ENCODE measurements at places on chromosomes 11 and 22.

- no peak for DNase-seq
Observed at GRCh38 chr11:12854297-12854661, 154.8 kb upstream of the RASSF10 start.

GRCh38 chr11:57764566-57764965, 3.0 kb downstream of the CTNND1 start:
- DNase-seq: no peak

- DNase-seq: peak; percentile 11
Observed at GRCh38 chr11:130243816-130244215, 70.9 kb downstream of the ZBTB44 start.

DNA sequence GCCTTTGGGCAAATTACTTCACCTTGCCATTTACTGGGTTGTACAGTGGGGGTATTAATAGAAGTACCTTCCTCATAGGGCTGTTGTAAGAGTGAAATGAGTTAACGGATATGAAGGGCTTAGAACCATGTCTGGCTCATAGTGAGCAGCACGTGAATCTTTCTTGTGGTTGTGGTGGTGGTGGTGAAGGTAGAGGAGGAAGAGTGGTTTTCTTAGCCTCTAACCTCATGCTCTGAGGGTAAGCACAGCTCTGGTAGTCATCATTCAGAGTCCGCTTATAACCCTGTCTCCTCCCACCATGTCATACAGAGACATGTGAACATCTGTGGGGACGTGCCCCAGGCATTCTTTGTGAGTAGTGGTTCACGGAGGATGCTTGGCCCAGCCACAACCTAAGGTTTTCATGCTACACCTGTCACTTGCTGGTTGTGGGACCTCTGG, 43.6 kb downstream of the TEAD1 start:
- peak; percentile 23 for DNase-seq

DNA sequence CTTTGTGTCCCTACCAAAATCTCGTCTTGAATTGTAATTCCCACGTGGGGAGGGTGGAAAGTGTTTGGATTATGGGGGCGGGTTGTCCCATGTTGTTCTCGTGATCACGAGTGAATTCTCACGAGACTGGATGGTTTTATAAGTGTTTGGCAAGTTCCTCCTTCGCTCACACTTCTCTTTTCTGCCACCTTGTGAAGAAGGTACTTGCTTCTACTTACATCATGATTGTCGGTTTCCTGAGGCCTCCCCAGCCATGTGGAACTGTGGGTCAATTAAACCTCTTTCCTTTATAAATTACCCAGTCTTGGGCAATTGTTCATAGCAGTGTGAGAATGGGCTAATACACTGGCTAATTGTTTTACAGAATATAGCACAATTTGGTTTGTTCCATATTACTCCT, 326.3 kb downstream of the GRM5 start:
- no peak for DNase-seq

GRCh38 chr11:33682446-33682845, 18.2 kb downstream of the C11orf91 start:
- DNase-seq: no peak

- peak; percentile 36 for DNase-seq
Observed at GRCh38 chr11:85663080-85663752, 1.7 kb downstream of the CREBZF start.

DNA sequence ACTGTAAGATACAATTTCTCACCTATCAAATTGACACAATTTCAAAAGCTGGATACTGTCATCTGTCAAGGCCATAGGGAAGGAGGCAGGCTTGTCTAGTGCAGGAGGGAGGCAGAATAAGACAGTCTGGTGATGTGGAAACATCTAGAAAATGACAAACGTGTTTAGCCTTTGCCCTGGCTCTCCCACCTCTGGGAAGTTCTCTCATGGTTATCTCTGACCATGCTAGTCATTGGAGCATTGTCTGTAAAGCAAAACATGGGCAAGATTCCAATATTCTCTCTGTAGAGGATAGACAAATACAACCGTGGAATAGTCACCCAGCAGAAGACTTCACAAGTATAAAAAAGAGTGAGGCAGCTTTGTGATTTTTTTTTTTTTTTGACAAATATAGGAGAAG, 9.1 kb upstream of the SERHL2 start:
- no peak for DNase-seq

- peak; percentile 66 for DNase-seq
Observed at GRCh38 chr11:19259487-19260345, 19.0 kb upstream of the E2F8 start.

- DNase-seq: no peak
Observed at GRCh38 chr22:44225091-44225689, 44.5 kb downstream of the PARVG start.

- DNase-seq: no peak
Observed at GRCh38 chr11:85855341-85855656, at the start of gene CCDC83. Gene CCDC83 (plus strand): TSS chr11:85855383. CDS start chr11:85865124, 9,741 bp downstream.

DNA sequence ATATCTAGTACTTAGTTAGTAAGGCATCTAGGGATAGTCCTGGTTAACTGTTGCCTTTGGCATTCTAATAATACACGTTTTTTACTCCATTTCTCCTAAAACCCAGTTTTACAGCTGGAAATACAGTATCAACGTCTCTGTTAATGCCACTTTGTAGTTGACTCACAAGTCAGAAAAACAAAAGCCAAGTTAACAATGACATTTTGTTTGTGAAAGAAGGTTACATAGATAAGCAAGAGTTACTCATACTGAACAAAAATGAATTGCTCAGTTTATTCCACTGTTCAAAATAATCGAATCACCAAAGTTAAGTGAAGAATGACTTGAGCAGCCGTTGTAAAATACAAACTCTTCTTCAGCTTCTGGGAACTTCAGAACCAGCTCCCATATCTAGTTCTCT, 540.3 kb downstream of the ETS1 start:
- no peak for DNase-seq

DNA sequence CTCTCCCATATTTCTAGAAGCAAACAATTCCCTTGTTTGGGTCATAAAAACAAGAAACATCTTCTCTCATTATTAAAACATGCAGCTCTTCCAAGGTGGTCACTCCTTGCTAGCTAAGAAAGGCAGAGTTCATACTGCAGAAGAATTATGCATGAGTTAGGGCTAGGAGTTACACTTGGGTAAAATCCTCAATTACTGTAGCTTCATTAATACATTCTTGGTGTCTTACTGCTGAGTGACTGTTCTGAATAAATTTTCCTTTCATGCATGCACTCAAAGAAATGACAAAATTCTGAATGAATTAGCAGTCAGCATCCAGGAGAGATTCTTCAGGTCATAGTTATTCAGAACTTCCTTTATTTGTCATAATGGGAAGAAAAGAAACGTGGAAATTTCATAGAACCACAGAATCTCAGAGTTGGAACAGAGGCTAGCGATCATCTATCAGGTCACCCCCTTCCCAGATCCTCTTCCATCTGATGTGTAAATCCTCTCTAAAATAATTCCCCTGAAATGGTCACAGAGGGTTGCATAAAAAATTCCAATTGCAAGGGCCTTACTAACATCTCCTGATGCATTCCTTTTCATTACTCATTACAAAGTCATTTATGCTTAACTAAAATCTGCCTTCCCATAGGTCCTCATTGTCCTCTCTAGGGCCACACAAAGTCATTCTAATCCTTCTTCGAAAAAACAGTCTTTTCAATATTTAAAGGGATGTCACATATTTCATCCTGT, 771.5 kb downstream of the DLG2 start:
- DNase-seq: no peak

DNA sequence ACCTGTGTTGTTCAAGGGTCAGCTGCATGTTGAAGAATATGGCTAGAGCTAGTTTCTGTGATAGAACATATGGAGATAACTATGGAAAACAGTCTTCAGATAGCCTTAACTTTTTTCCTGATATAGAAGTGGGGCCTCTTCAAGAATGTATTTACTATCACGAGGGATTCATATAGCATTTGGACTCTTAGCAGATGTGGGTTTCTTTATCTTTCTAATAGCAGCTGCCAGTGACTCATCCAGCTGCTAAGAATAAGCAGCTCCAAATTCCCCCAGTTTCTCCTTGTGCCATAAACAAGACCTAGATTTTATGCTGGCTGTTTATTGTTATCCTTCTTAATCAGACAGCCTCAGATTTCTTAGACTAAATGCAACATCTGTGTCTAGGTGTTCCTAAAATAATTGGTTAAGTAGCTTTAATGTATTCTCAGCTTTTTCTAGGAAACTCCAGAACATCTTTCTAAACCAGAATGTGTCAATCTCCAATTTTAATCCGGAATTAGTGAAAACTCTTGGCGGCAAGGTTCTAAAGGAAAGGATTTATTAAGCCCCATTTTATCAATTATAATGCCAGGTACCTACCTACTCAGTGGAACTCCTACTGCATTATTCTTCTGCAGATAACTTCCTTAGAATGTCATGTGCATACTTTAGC, 119.8 kb downstream of the CSTPP1 start:
- no peak for DNase-seq

- no peak for DNase-seq
Observed at GRCh38 chr11:122093731-122094275, 22.2 kb downstream of the BLID start.

DNA sequence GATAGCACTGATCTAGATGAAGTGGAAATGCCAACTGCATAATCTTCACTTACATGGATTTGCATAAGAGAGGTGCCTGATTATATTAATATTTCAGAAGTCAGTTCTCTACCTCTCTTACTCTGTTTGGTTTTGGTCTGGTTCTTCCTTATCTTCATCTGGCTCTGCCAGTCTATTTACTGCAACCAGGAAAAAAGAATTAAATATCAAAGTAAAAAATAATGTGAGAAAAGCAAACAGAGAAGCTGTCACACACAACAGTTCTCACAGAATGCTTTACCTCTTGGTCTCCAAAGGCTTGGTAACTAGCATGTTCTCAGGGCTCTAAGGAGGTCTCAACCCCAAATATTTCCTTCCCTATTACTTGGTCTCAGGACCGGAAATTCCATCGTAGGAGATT, 6.7 kb downstream of the VSIG10L2 start:
- no peak for DNase-seq

- no peak for DNase-seq
Observed at GRCh38 chr11:12111549-12112520, 1.4 kb downstream of the MICAL2 start.

DNA sequence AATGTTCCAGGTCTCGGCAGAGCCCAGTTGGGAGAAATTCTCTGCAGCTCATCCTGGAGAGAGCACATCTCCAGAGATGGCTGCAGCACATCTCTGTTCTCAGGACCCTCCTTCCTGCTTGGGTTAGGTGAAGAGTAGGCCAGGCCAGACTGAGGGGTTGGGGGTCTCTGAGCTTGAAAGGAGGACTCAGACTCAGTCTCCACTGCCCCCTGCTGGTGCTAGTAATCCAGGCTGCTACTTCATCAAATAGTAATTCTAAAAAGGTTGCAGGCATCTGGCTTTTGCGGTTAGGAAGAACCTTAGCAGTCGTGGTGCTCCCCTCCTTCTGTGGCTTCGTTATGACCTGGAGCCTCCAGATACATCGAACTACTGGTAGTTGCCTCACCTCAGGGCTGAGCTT, 9.7 kb downstream of the TUB start:
- DNase-seq: no peak

GRCh38 chr22:20423906-20424551, 13.6 kb downstream of the SCARF2 start:
- no peak for DNase-seq

GRCh38 chr11:36398231-36398953, 102.3 kb downstream of the PRR5L start:
- DNase-seq: no peak

DNA sequence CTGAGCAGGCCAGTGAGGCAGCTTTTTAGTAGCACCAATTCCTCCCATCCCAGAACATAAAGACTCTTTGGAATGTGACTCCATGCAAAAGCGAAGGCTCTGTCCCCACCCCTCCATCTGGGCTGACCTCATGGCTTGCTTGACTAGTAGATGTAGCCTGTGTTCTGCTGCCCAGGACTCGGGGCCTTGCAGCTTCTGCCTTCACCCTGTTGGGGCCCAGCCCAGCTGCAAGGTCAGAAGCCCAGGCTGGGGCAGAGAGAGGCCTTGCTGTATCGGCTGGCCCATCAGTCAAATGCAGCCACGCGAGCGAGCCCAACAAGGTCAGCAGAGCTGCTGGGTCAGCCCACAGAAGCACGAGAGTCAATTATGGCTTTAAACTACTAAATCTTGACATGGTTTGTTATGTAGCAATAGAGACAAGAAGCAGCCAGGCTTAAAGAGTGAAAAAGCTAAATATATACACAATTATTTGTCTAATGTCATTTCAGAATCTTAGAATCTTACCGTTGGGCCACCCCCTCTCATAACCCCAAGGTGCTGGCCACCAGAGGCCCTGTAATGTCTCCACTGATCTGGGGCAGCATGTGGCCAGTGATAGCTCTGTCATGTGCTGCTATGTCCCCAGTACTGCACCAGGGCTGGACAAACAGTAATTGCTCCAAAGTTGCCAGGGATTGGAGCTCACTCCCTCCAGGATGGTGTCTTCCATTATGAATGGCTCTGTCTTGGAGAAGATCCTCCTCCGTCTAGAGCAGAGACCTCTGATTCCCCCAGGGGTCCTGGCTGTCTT, 10.4 kb upstream of the WNT11 start:
- DNase-seq: no peak

- no peak for DNase-seq
Observed at GRCh38 chr11:87926250-87926970, 248.8 kb downstream of the RAB38 start.

GRCh38 chr11:120556797-120557196, 45.2 kb downstream of the GRIK4 start:
- no peak for DNase-seq

DNA sequence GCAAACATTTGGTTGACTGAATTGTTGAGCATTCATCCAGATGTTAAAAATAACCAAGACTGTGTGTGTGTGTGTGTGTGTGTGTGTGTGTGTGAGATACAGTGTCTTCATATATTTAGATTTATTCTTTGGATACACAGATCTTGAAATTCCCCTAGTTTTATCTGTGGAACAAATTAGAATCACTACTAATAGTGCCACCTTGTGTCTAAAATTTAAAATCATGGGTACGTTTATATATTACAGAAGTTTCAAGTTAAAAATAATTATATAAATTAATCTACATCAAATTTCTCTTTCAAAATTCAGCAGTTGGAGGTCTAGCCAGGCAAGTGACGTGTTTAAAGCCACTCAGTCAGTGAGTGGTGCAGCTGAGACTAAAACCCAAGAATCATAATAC, 1566.2 kb upstream of the TENM4 start:
- DNase-seq: no peak

DNA sequence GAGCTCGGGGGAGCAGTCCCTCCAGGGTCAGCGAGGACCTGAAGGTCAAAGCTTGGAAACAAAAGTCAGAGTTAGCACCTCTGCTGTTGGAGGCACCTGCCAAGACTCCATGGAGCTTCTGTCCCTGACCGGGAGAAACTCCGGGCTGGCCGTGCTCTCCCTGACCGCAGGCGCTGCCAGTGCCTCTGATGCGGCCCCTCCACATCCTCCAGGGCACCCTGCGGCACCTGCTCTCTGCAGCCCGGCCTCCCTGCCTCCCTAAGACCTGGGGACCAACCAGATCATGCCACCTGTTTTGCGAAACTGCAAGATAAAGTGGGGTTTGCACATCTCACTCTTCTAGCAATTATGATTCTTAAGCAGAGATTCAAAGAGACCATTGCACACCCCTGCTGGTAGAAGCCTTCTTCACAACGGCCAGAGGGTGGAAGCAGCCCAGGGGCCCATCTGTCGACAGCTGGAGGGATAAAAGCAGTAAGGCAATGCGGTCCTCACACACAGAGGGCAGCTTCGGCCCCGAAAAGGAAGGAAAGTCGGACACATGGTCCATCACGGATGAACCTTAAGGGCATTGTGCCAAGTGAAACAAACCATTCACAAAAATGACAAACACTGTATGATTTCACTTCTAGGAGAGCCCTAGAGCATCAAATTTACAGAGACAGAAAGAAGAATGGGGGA, 477.1 kb downstream of the BRD1 start:
- no peak for DNase-seq

All from CD4-positive, alpha-beta T cell treated with Interleukin-4 for 4 hours (primary cell).